ENCODE measurements at places on chromosomes 3 and 15. TPM values are rescaled to one million over a fixed set of nuclear protein-coding genes. Genes with fewer than 3 reads are reported as not detected.

The LSAMP gene
- 1.6 TPM for total RNA-seq

The THOC7 gene
- 65.3 TPM for total RNA-seq

The ARGFX gene
- total RNA-seq: not detected

The SCN5A gene
- total RNA-seq: 0.96 TPM

The C2CD4B gene
- 4.1 TPM for total RNA-seq

The HES1 gene
- 2.2 TPM for total RNA-seq

The ITPR1 gene
- 11.0 TPM for total RNA-seq

The RGMA gene
- 5.3 TPM for total RNA-seq

The PGBD4 gene
- total RNA-seq: 1.4 TPM

The USP4 gene
- total RNA-seq: 15.2 TPM

All from epithelial cell of alveolus of lung (primary cell).